Activated T-cell treated with anti-CD3 and anti-CD28 coated beads for 48 hours (primary cell): ENCODE measurements at places on chromosomes 7 and 10.
A peak's percentile ranks its signal among the peaks of the same experiment; 100 is the strongest.

DNA sequence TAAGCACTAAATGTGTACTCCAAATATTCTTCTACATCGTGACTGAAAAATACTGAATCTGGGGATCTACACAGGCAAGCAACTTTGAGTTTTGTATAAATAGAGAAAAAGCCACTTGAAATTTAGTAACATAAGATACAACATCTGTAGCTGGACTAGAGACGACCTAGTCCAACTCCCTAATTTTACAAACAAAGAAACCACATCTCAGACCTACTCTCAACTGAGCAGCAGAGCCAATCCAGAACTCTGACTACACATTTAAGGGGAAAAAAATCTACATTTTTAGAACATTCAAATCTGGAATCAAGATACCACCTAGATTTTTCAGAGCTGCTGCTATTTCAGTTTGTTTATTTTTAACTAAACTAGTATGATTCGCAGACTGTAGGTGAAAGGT is 88.9 kb downstream of the CABCOCO1 start:
- no peak for DNase-seq

DNA sequence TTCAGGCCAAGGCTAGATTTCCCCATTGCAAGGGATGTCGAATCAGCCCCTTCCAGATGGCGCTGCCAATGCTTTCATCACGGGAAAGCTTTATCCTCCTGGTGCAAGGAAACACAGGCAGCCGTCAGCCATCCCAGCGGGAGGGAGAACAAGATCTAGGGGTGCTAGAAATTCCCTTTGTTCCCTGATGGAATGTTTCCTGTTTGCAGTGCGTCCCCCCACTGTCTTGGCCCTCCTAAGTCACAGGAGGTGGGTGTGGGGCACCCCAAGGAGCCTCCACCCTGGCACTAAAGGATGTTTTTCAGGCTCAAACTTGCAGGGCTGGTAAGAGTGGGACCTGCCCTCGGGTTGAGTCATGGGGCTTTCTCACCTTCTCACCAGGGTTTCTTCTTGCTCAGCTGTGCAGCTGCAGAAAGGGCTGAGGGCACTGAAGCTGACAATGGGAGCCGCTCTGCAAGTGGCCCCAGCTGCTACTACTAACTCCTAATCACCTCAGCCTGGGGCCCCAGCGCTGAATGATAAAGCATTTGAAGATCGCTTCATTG is 103.6 kb downstream of the PRPF18 start:
- DNase-seq, result no peak

DNA sequence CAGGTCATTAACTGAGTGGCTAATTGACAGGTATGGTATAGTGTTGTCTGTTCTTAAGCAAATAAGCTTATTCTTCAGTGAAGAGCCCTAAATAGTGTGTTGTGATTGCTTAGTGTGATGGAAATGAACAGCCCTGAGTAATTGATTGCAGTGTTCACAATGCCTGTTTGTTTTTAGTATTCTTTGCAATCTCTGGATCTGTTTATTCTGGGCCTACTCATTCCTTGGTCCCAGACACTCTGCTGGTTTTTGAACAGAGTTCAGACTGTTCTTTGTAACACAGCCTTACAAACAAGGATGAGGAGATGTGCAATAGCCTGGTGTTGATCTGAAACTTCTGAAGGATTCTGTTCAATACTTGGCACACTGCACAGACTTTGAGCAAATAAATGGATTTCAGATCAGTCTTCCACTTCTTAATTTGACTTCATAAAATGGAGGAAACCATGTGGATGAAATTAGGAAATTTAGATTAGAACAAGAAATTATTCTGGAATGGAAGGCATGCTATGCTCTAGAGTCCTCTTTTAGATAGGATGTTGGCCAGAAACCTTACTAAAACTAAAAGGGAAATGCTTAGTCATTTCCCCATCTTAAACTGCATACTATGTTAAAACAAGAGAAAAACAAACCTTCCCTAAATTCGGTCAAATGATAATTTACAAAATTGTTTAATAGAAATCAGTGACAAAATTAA is 444.2 kb upstream of the SEMA3D start:
- no peak for DNase-seq

GRCh38 chr10:17585016-17585415 is 32.2 kb downstream of the HACD1 start:
- no peak for DNase-seq

- DNase-seq, result no peak
These were observed 1.1 kb downstream of the AHR start for GRCh38 chr7:17299483-17299991.

DNA sequence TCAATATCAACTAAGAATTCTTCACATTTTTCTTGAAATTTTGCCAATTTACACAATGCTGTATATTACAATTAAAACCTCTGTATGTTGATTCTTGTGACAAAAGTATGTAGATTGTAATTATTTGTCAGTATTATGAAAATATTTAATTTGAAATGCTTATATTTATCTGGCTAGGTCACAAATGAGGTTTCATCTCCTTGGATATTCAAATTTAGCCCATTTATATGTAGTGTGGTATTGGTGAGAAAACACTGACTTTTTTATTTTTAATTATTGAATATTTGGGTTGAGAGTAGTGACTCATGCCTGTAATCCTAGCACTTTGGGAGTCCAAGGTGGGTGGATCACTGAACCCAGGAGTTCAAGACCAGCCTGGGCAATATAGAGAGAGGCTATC is 2.9 kb upstream of the RARRES2 start:
- DNase-seq, result no peak

DNA sequence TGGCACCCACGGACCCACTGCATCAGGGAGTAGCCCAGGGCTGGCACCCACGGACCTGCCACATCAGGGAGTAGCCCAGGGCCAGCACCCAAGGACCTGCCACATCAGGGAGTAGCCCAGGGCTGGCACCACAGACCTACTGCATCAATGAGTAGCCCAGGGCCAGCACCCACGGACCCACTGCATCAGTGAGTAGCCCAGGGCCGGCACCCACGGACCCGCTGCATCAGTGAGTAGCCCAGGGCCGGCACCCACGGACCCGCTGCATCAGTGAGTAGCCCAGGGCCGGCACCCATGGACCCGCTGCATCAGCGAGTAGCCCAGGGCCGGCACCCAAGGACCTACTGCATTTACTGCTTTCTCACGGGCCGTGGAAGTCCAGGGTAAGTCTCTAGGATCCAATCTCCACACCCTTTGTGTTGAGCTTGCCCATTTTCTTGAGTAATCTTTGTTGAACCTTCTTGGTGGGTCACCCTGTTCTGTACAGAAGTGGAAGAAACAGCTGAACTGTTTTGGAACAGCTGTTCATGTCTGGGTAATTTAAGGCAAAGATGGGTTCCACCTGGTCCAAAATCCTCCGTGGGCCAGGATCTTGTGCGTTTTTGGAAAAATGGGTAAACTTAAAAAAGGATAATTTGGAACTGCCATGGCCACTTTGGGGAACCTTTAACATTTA is 69.0 kb downstream of the VIPR2 start:
- DNase-seq, result no peak

DNA sequence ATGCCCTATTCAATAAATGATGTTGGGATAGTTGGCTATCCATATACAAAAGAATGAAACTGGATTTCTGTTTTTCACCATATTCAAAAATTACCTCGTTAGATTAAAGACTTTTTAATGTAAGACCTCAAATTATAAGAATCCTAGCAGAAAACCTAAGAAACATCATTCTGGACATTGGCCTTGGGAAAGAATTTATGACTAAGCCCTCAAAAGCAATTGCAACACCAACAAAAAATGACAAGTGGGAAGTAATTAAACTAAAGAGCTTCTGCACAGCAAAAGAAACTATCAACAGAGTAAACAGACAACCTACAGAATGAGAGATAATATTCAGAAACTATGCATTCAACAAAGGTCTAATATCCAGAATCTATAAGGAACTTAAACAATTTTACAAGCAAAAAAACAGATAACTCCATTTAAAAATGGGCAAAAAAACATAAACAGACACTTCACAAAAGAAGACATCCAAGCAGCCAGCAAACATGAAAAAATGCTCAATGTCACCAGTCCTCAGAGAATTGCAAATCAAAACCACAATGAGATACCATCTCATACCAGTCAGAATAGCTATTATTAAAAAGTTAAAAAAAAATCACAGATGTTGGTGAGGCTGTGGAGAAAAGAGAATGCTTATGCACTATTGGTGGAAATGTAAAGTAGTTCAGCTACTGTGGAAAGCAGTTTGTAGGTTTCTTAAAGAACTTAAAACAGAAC is 309.8 kb downstream of the AHR start:
- no peak for DNase-seq

DNA sequence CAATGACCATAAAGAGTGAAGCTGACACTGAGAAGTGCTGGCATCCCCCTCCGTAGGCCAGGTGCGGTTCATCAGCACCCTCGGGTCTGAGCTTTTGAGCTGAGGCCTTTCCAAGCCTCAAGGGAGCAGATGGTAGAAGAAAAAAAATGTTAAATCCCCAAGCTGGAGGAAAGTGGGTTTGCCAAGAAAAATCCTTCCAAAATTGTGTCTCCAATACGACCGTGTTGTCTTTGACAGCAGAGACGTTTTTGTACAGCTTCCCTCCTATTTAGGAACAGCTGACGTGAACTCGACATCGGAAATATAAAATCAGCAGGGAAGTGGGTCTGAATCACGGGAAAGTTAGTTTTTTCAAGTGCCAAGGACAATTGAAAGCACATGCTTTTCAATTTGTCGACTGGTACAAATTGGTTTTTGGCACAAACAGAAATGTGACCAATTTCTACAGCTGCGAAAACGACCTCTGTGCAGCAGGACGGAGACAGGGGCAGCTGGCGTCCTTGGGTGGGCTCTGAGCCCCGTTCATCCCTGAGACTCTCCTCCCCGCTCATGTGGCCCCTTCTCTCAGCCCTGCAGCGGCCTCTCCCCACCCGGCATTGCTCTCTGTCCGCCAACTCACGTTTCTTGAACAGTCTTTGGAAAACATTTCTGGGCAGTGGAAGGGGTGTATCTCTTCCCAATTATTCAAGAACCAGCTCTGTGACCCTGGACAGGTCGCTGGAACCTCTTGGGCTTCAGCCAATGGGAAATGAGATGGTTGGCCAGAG is 89.9 kb downstream of the PAXIP1 start:
- no peak for DNase-seq

DNA sequence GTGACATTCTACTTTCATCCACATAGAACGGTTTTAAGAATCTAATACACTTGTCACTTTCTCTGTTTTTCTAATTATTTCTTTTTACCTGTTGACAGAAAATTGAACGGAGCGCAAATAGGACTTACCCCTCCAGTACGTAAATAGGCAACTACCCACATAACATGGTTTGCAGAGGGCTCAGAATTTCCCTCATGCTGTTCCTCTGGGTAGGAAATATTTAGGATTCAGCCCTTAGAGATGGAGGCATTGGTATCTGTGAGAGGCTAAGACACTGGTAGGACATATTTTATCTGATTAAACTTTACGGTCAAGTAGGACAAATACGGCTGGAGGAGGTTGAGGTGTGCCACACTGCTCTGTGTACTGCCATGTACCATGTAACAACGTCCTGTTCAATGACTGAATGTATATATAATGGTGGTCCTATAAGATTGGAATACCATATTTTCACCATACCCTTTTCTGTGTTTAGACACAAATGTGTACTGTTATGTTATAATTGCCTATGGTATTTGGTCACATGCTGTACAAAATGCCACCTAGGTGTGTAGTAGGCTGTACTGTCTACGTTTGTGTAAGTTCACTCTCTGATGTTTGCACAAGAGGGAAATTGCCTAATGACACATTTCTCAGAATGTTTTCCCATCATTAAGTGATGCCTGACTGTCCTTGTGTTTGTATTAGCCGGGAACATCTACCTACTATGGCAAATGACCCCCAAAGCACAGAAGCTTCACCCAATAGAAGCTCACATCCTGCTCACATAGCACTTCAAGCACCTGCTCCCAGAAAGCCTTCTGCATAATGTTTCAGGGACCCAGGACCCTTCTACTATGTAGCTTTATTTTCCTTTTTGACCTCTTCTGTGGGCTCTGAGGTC is 429.4 kb upstream of the AKR1E2 start:
- DNase-seq, result no peak

DNA sequence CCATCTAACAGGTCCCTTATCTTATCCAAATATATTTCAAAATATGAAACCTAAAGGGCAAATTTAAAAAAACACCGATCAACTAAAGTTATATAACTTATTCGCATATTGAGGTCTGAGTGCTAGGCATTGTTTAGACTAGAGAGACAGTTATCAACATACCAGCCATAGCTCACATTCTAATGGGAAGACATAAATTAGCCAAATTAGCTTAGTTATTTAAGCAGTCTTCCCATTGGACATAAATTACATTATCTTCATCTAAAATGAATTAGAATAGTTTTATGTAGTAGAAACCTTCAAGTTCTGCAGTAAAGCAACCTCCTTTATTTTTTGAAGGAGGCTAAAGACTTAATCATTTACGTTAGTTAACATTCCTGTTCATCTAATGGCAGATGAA is 17.4 kb downstream of the KIF5B start:
- DNase-seq, result no peak

DNA sequence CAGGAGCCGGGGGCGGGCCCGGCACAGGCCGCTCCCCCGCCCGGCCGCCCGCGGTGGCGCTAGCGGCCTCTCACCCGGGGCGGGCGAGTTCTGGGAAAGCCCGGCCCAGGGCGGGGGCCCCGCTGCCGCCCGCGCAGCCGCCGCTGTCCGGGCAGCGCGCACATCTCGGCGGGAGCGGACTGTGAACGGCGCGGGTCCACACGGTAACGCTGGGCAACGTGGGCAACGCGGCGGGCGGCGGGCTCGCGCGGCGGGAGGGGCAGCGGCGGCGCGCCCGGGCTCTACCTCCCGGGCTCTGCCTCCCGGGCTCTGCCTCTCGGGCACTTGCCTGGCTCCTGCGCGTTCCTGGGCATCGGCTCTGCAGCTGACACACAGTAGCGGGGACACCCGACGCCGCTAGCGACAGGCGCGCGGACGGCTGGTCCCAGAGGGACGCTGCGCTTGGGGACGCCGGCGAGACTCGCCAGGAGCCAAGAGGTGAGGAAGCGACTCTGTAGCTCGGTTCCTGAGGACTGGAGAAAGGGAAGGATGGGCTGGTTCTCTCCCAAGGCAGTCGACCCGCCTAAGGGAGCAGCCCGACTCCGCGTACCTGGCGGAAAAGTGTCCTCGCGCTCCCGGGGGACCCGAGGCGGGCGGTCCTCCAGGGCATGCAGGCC is at the start of gene PLCE1:
Gene PLCE1, plus strand, starts transcription at position 150 of the 656 bp plus-strand sequence. CDS start 37,116 bp downstream, outside the sequence.
- DNase-seq, result peak; percentile 10

DNA sequence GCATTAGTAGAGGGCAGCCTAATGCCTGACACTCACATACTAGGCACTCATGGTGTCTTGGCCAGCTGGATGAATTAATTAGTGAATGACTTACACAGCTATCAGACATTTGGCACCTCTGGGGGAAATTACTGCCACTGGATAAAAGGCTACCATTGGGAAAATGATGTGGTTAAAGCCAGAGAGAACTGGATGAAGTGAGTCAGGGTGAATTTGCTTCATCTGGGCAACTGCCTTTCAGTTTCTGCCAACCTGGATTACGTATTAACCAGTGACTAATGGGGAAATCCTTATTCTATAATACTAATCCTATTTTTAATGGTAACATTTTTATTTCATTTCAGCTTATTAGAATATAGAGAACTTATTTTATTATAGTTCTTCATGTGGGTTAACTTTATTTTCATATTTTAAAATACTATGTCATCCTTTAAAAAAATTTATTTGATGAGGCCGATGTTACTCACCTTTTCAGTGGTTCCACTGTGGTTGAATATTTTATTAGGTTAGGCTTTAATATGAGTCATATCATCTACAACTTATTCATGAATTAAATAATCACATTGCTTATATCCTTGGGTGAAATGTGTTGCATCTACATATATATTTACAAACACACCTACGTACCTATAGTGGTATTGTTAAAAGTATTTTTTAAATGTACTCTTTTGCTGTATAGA is 85.6 kb upstream of the CAPZA2 start:
- DNase-seq, result no peak

GRCh38 chr7:131293018-131293417 is 34.7 kb upstream of the MKLN1 start:
- DNase-seq, result no peak
